ENCODE measurements at places on chromosomes 5 and 9. TPM values are rescaled to one million over a fixed set of nuclear protein-coding genes. Genes with fewer than 3 reads are reported as not detected.

DNA sequence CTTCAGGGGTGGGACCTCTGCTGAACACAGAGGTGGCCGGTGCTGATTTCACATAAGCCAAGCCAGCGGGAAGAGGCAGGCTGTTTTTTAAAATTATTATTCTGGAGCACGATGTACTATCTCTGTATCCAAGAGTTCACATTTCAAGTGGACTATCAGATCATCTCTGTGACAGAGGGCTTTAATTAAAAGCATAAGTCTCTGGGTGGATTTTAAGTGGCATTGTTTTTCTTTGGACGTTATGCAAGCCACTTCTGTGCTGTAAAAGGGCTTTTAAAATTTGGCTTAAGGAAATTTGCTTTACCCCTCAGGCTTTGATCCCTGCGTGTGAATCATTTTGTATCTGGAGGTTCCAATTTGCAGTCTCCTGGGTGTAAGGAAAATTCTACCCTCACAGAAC lies 124.7 kb downstream of the PALM2AKAP2 start:
- H3K27me3 ChIP-seq, result peaks cover 4% of the 10 kb centered on the region
- no peaks in the 10 kb centered on the region for H3K4me1 ChIP-seq
- no peak overlapping the region for H3K27ac ChIP-seq
- H3K36me3 ChIP-seq, result no peaks in the 10 kb centered on the region

- H3K27me3 ChIP-seq, result no peaks in the 10 kb centered on the region
- H3K36me3 ChIP-seq, result no peaks in the 10 kb centered on the region
- H3K4me1 ChIP-seq, result no peaks in the 10 kb centered on the region
- no peak overlapping the region for H3K27ac ChIP-seq
- no peak for DNase-seq
Observed at GRCh38 chr9:84947412-84947972, 278.0 kb downstream of the NTRK2 start.

- no peaks in the 10 kb centered on the region for H3K36me3 ChIP-seq
- H3K4me3 ChIP-seq, result no peak overlapping the region
- no peaks in the 10 kb centered on the region for H3K4me1 ChIP-seq
- no peak overlapping the region for H3K27ac ChIP-seq
Observed at GRCh38 chr9:130570208-130570607, 9.2 kb upstream of the FUBP3 start.

DNA sequence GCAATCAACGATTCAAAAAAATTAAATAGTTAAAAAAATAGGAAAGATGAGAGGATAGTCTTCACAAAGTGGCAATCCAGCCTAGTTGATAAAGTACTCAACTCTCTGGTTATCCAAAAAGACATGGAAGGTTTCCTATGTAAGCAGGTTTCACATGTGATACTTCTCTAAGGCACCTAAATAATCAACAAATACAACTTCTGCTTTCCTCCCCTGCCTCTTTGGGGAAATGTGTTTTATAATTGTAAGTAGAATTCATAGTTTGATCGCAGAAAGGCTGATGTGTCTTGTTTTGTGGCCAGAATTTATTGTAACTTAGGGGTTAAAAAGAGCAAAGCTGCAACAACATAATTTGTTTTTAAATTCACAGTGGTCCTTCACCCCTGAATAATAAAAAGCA lies 855.5 kb upstream of the DMAC1 start:
- no peak overlapping the region for H3K27ac ChIP-seq
- H3K4me3 ChIP-seq, result no peak overlapping the region
- DNase-seq, result no peak

GRCh38 chr5:16057277-16057676 lies 122.3 kb downstream of the MARCHF11 start:
- no peaks in the 10 kb centered on the region for H3K36me3 ChIP-seq
- no peak for DNase-seq
- no peaks in the 10 kb centered on the region for H3K4me1 ChIP-seq
- H3K4me3 ChIP-seq, result no peak overlapping the region
- no peak overlapping the region for H3K27ac ChIP-seq

GRCh38 chr5:129746876-129747275 lies 1.0 kb upstream of the MINAR2 start:
- no peak overlapping the region for H3K27ac ChIP-seq
- H3K4me1 ChIP-seq, result no peaks in the 10 kb centered on the region
- DNase-seq, result no peak
- H3K27me3 ChIP-seq, result no peaks in the 10 kb centered on the region
- no peak overlapping the region for H3K4me3 ChIP-seq

DNA sequence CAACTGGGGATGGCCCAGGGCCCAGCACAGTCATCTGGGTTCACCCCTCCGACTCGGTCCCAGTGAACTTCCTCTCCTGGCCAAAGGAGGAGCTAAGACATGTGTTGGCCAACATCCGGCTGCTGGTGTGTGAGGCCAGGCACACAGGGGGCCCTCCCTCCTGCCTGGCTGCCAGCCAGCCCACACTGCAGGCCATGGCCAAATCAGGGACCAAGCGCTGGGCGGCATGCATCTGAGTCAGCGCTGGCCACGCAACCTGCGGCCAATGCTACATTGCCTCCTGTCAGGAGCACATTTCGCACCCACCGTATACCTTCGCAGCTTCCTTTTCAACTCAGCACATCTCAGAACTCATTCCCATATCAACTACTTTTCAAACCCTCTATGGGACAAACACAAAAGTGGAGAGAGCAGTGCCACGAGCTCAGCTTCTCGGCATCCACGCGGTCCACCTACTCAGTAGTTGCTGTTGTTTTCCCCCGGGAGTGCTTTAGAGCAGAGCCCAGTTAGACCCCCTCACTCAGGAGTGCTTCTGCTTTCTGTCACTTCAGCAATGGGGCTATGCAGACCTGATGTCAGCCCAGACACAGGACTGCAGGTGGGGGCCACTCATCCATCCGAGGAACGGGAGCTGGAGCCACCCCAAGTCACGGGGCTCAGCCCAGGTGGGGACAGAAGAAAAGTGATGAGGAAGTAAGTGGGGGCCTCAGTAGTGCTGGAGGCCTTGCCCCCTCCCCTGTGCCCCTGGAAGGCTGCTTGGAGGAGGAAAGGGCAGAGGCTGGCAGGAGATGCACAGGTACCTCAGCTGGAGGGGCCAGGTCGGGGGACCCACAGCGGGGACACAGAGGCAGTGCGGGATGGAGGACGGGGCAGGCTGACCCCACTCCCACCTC lies 13.9 kb downstream of the NINJ1 start:
- no peaks in the 10 kb centered on the region for H3K27me3 ChIP-seq
- peaks cover 13% of the 10 kb centered on the region for H3K36me3 ChIP-seq
- no peak overlapping the region for H3K4me3 ChIP-seq
- H3K27ac ChIP-seq, result peak overlapping the region; percentile 78
- peaks cover 12% of the 10 kb centered on the region for H3K4me1 ChIP-seq

SPACA9 gene
- 2.7 TPM for total RNA-seq

EDIL3 gene
- not detected for total RNA-seq

CDC25C gene
- total RNA-seq, result 8.4 TPM
